ENCODE measurements at places on chromosomes 11 and 22.

GRCh38 chr11:66686100-66686785 lies 8.6 kb upstream of the RBM4B start:
- no peak for DNase-seq

DNA sequence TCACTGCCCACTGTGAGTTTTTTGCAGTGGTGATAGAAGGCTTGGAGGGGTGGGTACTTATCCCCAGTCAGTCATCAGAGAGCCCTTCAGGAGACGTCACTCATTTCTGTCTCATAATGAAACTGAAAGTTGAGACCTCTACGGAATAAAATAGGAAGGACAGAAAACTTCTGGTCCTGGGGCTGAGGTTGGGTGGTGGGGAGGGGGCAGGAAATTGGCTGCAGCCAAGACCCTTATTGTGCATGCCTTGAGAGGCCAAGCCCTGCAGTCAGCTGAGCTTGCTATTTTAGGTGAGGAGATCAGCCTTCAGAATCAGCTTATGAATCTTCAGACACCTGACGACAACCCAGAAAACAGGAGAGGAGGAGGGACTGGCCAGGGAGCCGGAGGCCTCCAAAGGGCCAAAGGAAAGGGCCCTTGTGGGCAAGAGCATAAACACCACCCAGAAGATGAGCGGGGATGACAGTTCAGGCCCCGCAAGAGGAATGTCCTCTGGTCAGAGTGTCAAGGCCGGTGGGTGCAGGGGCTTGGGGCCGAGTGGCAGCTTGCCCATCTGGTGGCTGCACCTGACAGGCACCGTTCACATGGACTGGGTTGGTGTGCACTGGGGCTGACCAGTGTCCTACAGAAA lies 17.9 kb upstream of the ADA2 start:
- DNase-seq = no peak

GRCh38 chr22:23499845-23500500 lies 80.1 kb downstream of the IGLL1 start:
- no peak for DNase-seq

DNA sequence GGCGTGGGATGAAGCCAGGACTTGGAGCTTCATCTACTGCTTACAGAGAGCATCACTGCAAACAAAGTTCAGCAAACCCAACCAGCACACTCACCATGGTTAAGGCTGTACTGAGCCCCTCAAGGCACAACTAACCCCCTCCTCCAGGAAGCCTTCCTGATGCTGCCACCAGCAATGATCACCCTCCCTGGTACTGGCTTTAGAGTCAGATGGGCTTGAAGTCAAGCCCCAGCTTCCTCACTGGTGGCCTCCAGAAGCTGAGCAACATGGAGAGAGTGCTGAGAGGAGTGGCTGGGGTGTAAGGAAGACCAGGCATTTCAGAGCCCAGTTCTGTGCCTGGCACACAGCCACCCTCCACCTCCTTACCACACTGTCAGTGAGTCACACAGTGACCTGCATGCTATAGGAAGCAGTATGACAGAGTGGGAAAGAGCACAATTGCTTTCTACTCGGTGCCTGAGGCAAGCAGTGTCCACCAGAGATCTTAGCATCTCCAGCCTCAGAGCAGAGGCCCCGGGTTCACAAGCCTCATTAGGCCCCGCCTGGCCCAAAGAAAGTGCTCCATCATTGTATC lies 24.7 kb upstream of the BAIAP2L2 start:
- DNase-seq = no peak

DNA sequence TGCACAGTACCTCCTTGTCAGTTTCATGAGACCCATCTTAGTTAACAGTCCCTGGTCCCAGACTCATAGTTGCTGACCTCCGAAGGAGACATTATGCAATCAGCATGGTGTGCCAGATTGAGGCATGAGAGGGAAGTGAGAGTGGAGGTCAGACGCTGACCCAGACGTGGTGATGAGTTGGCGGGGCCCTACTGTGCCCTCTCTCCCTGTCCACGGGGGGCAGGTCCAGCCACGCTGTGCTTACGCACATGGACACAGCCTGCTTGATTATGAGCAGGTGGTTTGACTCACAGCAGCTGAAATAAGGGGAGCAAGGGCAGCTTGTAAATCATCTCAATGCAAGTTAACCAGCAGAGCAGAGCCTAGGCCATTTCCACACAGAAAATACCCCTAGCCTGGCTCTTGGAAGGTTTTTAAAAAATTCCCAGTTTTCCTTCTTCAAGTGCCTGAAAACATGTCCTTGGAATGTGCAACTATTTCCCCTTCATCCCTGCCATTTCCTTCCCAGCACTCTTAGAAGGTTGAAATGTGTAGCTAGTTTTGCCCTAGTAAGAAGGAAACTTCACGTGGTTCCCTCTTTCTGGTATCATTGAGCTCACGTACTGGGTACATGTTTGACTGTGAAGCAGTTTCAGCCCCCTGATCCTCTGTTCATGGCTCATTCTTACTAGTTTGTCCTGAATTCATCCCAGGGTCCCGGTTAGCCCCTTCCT lies 122.6 kb upstream of the SORL1-AS1 start:
- DNase-seq = peak; percentile 86

- no peak for DNase-seq
Measured at GRCh38 chr11:58506935-58507334, 970 bp downstream of the OR5B21 start.
